Epithelial cell of esophagus (primary cell): ENCODE measurements at places on chromosomes 16 and 17.
A peak's percentile ranks its signal among the peaks of the same experiment; 100 is the strongest.

DNA sequence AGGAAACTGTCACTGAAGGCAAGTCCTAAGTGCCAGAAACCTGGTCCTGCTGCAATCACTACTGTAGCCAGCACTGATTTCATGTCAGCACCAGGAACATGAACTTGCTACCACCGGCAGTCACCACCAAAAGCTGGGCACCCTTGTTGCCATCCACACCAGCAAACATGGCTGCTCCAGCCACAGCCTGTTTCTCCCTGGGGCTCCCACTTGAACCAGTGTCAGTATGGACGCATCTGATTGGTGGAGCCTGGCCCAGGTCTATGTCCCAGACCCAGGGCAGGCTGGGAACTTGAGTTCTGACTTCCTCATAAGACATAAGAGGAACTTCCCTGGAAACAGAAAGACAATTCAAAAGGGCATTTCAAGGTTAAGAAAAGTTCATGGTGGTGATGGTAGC is 56.5 kb downstream of the COPRS start:
- no peak for DNase-seq

DNA sequence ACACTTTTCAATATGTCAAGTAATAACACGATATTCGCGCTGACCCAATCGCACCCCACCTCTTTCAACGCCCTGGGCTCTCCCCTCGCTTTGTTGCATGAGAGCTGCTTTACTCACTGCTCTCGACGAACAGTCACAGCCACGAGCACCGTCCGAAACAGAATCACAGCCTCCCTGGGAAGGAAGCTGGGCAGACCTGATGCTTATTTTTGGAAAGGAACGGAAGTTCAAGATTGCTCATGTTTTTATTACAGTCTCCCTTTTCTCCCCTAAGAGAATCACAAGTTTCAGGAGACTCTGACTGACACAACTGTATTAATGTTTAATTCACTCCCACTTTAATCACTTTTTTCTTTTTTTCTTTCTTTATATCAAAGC is 67.8 kb downstream of the ANKRD11 start:
- no peak for DNase-seq

DNA sequence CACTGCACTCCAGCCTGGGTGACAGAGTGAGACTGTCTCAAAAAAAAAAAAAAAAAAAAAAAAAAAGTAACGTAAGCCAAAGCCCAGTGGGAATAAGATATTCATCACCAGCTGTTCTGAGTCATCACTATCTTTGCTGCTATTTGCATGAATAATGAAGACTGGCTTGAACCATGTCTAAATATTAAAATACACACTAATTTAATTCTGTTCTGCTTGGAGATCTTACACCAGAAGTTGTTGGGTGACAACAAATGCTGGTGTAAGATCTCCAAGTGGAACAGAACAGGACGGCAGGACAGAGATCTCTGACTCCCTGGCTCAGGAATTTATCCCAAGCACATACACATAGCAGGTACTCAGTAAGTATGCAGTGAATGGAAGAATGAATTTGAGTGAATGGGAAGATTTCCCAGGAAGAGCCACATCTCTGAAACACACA is 19.6 kb downstream of the DNAH17 start:
- peak; percentile 75 for DNase-seq

GRCh38 chr17:42521666-42522262 is 14.3 kb upstream of the NAGLU start:
- no peak for DNase-seq

DNA sequence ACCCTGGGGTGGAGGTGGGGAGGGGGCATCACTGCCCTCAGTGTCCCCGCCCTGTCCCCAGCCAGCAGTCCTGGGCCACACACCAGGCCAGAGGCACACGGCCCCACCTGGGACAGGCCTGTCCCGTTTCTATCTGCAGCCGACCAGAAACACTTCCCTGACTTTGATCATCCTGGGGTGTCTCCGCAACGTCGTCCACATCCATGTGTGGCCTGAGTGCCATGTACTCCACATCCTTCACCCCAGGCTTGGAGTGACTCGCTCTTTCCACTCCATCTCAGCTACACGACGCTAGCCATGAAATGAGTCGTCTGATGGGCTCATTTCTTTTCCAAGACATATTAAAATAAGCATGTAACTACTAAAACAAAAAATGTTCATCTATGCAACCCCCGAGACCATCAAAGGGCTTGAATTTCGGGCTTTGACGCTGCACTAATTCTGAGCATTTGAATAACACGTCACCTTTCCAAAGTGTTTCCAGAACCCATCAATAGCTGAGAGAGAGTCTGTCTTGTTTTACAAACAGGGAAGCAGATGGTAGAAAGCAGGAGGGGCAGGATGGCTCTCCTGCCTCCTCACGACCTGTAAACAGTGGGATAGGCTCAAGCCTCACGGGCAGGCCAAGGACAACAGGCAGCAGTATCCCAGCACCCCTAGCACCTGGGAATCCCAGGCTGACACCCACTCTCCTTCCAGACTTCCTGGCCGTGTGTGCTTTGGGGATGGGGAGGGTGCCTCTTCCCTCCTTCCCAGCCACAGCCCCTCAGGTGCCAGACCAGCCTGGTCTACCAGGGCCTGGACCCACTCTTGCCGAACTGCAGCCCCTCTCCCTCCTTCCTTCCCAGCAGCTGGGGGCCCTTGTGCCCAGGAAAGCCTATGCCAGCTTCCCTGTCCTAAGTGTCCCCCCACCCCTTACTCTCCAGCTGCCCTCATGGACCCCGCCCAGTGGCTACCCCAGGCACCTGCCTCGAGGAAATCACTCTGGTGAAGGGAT is 20.0 kb upstream of the RASD1 start:
- peak; percentile 36 for DNase-seq

- DNase-seq = no peak
Observed at GRCh38 chr16:35173295-35173694, 1713.9 kb downstream of the TP53TG3F start.

DNA sequence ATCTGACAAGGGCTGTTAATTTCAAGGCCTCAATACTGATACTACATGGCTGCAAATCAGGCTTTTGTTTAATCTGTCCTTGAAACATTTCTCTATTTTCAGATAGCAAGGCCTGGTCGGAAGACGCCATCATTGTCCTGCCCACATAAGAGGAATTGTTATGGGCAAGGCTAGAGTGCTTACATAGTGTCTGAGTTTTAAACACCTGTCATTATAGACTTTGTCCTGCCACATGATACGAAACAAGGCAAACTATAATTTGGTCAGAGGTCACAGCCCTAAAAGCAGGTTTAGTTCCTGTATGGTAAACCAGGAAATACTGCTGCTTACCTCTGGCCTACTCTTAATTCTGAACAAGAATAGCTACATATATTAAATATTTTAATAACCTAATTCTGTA is 104.4 kb downstream of the SSH2 start:
- DNase-seq = no peak

DNA sequence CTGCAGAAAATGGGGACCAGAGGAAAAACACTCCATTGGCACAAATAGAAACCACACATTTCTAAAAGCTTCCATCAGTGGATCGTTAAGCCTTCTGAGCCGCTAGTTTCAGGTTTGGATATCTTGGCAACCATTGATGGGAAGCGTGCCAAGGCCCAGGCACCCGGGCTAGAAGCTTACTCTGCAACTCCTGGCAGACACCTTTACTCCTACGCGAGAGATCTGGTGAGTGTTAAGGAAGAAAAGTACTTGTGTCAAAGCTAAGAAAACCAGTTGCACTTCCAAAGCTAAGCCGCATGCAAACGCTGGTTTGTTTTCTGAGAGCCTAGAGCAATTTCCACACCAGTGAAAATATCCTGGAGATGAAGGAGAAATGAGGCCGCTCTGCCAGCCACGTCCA is 472.4 kb downstream of the PMP22 start:
- DNase-seq = peak; percentile 88

- no peak for DNase-seq
Observed at GRCh38 chr16:17939122-17939536, 397.4 kb downstream of the NPIPA8 start.

DNA sequence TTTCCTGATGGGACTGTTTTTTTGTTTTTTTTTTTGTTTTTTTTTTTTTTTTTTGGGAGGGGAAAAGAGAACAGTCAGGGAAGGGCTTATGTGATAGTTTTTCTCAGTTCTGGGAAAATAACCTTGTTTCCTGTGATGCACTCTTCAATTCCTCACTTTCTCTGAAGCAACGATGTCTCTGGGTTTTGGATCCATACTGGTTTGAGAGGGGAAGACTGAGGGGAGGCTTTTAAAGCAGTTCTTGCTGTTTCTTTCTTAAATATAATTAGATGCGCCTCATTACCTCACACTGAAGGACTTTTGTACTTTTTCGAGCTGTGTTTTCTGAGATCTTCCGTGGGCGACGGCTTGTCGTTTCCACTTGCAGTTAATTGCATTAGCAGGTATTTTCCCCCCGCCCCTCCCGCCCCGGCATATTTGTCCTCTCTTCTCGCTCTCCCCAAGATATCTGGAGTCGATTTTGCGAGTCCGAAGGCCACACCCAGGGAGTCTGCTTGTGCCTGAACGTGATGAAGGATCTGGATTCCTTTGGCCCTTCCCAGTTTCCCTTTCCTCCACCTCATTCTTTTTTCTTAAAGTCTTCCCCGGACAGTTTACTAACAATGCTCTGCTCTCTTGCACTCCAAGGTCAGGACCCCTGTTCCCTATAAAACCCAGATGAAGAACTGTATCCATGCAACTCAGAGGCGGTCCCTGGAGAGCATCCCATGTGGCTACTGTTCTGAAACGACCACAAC is 125.2 kb upstream of the ZFHX3 start:
- DNase-seq = no peak

DNA sequence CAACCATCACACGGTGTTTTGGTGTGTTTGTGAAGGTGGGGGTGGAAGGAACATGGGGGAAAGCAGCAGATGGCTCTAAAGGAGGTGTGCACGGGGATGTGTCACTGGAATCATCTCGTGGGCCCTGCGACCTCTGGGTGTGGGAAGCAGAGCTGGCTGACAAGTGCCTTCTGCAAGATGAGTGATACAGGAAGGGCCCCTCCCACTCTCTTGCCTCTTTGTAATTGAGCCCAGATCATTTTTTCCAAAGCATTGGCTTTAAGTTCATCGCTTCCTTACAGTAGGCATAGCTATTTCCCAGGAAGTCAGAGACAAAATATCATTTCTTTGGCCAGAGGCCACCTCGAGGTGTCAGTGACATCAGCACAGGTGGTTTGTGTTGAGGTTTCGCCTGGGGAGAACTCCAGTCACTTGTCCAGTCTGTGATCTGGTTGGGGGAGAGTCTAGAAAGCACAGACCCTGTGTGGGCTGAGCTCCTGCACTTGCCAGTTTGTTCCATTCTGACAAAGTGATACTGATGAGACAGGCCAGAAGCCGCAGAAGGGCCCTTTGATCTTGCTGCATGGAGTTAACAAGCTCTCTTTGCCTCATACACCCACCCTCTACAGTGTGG is 20.6 kb upstream of the SNTB2 start:
- no peak for DNase-seq

GRCh38 chr16:4323845-4324488 is 8.1 kb downstream of the GLIS2 start:
- no peak for DNase-seq

DNA sequence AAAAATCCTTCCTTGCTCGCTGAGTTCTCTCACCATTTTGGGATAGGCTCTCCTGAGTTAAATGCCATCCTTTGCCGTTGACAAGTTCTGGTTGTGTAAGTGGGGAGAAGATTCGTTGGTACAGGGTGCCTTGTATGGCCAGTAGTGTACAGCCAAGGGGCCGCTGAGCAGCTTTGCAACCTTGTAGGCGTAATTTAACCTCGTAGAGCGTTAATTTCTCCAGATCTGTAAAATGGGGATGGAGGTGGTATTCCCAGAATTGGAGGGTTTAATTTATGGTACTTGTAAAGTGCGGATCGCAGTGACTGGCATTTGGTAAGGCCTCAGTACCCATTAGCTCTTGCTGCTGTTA is 1.4 kb downstream of the ARSG start:
- DNase-seq = no peak

GRCh38 chr16:4390266-4391260 is 18.9 kb downstream of the VASN start:
- no peak for DNase-seq

DNA sequence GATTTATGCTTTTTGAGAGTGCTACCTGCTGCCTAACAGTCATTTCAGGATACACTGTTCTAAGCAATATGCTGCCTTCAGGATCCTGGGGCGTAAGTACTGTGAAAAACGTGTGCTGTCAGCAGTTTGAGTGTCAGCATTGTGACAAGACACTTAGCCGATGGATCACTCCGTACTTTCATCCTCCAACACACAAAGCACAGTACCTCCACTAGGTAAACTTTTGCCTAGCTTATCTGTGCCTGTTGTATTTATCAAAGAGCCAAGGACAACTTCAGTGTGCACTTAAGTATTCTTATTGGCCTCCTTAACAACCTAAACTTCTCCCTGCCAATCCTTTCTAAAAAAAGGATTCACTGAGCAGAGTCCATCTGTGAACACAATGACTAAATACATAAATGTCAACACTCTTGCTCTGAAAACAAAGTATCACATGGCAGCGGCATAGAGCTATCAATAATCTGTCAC is 33.8 kb upstream of the PHLPP2 start:
- no peak for DNase-seq

DNA sequence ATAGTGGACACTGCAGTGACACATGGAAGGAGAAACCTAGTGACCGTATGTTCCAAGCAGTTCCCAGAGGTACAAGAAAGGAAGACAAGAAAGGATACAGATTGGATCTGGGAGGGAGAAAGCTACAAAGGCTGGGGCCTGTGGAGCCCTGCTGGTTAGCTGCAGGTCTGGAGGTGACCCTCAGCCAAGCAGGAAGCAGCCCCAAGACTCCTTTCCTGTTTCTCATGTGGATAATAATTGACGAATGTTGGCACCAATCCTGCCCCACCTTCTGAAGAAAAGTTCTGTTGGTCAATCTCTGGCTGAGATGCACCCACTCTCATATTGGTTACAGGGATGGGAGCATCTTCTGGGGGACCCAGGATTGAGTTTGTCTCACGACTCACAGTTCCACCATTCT is 99.8 kb downstream of the SHISA6 start:
- no peak for DNase-seq

GRCh38 chr17:31386542-31387075 is 4.9 kb upstream of the RAB11FIP4 start:
- DNase-seq = no peak

GRCh38 chr17:51541215-51541614 is 280.9 kb downstream of the UTP18 start:
- no peak for DNase-seq

- DNase-seq = no peak
Observed at GRCh38 chr17:74862919-74863318, 3.2 kb upstream of the GRIN2C start.

DNA sequence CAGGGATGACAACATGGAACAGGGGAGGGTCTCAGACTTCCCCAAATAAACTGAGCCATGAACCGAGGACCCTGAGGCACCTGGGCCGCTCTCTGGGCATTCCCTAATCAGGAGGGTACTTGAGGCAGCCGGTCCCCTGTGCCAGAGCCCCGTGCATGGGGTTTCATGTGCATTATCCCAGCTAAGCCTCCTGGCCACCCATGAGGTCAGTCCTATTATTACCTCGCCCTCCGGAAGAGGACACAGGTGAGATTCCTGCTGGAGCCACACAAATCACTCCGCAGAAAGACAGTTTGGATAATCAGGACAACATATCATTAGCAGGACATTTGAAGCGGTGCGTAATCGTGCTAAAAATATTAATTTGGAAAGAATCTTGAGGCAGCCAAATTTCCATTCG is 274.0 kb downstream of the PARN start:
- DNase-seq = no peak

GRCh38 chr16:761625-762513 is 1.3 kb downstream of the MSLN start:
- no peak for DNase-seq
